Right atrium auricular region (tissue), 2 donors: ENCODE measurements at places on chromosomes 4 and X. TPM values are rescaled to one million over a fixed set of nuclear protein-coding genes. Genes with fewer than 3 reads are reported as not detected.

DNA sequence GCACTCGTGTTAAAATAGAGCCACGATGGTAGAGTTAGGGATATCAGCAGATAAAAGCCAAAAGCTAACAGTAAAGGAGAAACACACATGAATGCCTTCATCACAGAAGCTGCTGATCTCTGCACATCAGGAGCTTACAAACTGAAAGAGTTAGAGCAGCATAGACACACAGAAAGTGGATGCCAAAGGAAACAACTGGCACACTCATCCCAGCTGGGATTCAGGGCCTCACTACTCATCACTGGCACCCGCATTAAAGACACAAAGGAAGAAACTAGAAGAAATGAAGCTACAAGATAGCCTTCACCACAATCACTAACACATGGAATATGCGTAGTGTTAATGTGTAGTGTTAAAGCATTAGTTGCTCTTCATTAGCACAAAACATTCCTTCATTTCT is 156.4 kb upstream of the TBL1X start:
- DNase-seq: no peak
- H3K4me3 ChIP-seq: no peak overlapping the region
- H3K27me3 ChIP-seq: no peaks in the 10 kb centered on the region
- no peaks in the 10 kb centered on the region for H3K4me1 ChIP-seq
- no peak overlapping the region for H3K27ac ChIP-seq

The UCHL1 gene
- 126 TPM for total RNA-seq

- no peaks in the 10 kb centered on the region for H3K36me3 ChIP-seq
- no peak for DNase-seq
- H3K27me3 ChIP-seq: no peaks in the 10 kb centered on the region
Measured at GRCh38 chrX:77009691-77010090, 437.5 kb upstream of the FGF16 start.

The SLC38A5 gene
- 2.2 TPM for total RNA-seq

DNA sequence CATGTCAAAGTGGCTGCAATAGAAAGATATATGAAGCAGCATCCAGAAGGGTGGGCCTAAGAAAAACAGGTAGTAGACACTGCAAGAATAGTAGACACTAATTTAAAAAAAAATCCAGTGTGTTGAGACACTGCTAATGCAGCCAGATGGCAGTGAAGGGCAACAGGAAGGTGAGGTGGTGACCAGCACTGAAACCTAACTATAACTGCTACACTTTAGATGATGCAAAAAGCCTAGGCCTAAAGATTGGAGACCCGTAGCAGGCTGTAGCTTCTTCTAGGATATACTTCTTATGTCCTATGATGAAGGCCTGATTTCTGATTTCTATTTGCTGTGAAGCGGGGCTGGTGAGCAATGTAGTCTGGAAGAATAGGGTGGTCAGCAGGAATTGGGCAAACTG is 38.7 kb upstream of the SH3KBP1 start:
- no peak overlapping the region for H3K27ac ChIP-seq
- no peaks in the 10 kb centered on the region for H3K4me1 ChIP-seq
- H3K27me3 ChIP-seq: no peaks in the 10 kb centered on the region
- no peaks in the 10 kb centered on the region for H3K36me3 ChIP-seq
- no peak overlapping the region for H3K4me3 ChIP-seq
- no peak for DNase-seq

DNA sequence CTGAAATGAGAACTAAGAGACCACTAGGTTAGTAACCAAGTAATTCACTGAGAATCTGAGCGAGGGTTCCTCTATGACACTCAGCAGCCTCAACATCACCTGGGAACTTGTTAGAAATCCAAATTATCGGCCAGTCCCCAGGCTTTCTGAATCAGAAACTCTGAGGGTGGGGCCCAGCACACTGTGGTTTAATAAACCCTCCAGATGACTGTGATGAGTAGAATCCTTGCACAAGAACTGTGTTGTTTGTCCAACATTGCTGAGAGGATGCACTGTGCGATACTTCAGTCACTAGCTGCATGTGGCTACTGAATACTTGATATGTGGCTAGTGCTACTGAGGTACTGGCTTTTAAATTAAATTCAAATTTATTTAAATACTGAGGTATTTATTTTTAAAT is 243.9 kb downstream of the MAML3 start:
- DNase-seq: no peak
- H3K27me3 ChIP-seq: no peaks in the 10 kb centered on the region
- H3K4me3 ChIP-seq: no peak overlapping the region
- H3K27ac ChIP-seq: no peak overlapping the region
- H3K4me1 ChIP-seq: peaks cover 41% of the 10 kb centered on the region
